Glutamatergic neuron (in vitro differentiated cells): ENCODE measurements at places on chromosomes 3 and 15.

GRCh38 chr3:193211984-193212383 is 29.0 kb upstream of the PLAAT1 start:
- no peaks in the 10 kb centered on the region for H3K36me3 ChIP-seq
- no peak for DNase-seq
- no peaks in the 10 kb centered on the region for H3K27me3 ChIP-seq
- H3K4me3 ChIP-seq: no peak overlapping the region
- peaks cover 9% of the 10 kb centered on the region for H3K4me1 ChIP-seq

- H3K4me1 ChIP-seq: peaks cover 32% of the 10 kb centered on the region
- no peaks in the 10 kb centered on the region for H3K36me3 ChIP-seq
- peak; percentile 28 for DNase-seq
- H3K27ac ChIP-seq: peak overlapping the region; percentile 49
- no peaks in the 10 kb centered on the region for H3K27me3 ChIP-seq
- no peak overlapping the region for H3K4me3 ChIP-seq
Observed at GRCh38 chr3:71168880-71169411, 414.6 kb downstream of the FOXP1 start.

GRCh38 chr15:95869920-95870319 is 460.6 kb upstream of the NR2F2 start:
- no peaks in the 10 kb centered on the region for H3K27me3 ChIP-seq
- DNase-seq: no peak
- no peaks in the 10 kb centered on the region for H3K4me1 ChIP-seq
- H3K4me3 ChIP-seq: no peak overlapping the region
- no peak overlapping the region for H3K27ac ChIP-seq
- H3K36me3 ChIP-seq: no peaks in the 10 kb centered on the region

DNA sequence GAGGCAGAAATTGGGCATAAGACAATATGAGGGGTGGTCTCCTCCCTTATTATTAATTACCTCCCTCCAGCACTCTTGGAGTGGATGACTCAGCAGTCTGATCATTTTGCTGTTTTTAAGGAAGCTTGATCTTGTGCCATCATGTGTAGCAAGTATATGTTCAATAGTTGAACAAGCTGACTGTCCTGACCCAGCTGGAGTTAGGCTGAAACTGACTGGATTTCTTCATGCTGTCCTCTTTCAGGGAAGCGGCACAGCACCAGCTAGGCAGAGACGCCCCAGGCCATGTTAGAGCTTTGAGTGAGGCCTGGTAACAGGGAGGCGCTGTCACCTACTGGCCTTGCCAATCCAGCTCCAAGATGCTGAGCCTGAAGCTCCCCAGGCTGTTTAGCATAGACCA is 54.4 kb upstream of the KIF23 start:
- DNase-seq: no peak
- no peaks in the 10 kb centered on the region for H3K27me3 ChIP-seq
- H3K27ac ChIP-seq: no peak overlapping the region

GRCh38 chr15:31265871-31266711 is 60.5 kb upstream of the KLF13 start:
- no peaks in the 10 kb centered on the region for H3K36me3 ChIP-seq
- DNase-seq: no peak

GRCh38 chr15:33115191-33115861 is 79.2 kb downstream of the FMN1 start:
- no peak overlapping the region for H3K4me3 ChIP-seq
- no peaks in the 10 kb centered on the region for H3K4me1 ChIP-seq
- H3K27ac ChIP-seq: no peak overlapping the region
- DNase-seq: no peak

DNA sequence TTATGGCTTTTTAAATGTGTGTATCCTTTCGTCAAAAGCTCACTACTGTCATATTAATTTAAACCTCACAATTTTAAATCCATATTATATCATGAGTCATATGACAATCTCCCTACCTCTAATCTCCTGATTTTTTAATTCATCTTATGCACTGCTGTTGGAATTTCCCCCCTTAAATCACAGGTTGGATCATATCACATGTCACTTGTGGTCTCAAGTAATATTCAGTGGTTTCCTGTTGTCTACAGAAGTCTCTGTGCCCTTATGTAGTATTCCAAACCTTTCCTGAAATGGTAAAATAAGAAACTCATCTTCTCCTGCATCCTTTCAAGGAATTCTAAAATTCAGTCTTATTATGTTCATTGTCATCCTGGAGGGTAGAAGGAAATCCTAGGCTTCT is 116.0 kb upstream of the CBLB start:
- no peak overlapping the region for H3K4me3 ChIP-seq
- no peaks in the 10 kb centered on the region for H3K4me1 ChIP-seq
- no peaks in the 10 kb centered on the region for H3K36me3 ChIP-seq
- no peak for DNase-seq
- H3K27me3 ChIP-seq: no peaks in the 10 kb centered on the region

- H3K36me3 ChIP-seq: no peaks in the 10 kb centered on the region
- peak overlapping the region; percentile 13 for H3K27ac ChIP-seq
- no peak for DNase-seq
- H3K27me3 ChIP-seq: peaks cover 2% of the 10 kb centered on the region
- no peak overlapping the region for H3K4me3 ChIP-seq
Observed at GRCh38 chr3:71307991-71308697, 275.4 kb downstream of the FOXP1 start.

DNA sequence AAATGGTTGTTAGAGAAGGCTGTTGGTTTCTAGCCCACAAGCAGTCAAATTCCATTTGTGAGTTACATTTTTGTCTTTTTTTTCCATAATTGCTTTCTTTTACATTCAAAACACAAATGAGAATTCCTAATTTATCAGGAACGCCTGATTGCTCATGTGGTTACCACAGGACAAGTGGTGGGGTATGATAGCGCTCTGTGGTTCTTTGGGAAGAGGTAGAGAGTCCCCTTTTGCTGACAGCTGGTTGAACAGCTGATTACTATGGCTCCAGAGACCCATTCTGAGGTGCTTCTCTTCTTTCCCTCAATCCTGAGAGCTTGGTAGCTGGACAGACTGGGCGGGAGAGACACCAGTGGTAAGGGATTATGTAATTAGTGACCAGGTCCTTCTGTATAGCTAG is 24.4 kb downstream of the CNOT10 start:
- no peak overlapping the region for H3K4me3 ChIP-seq
- peaks cover 3% of the 10 kb centered on the region for H3K27me3 ChIP-seq
- peaks cover 16% of the 10 kb centered on the region for H3K4me1 ChIP-seq
- H3K36me3 ChIP-seq: no peaks in the 10 kb centered on the region

GRCh38 chr3:133983576-133984560 is 45.9 kb downstream of the SLCO2A1 start:
- H3K27me3 ChIP-seq: peaks cover 5% of the 10 kb centered on the region
- no peak overlapping the region for H3K27ac ChIP-seq
- peaks cover 10% of the 10 kb centered on the region for H3K36me3 ChIP-seq
- no peak overlapping the region for H3K4me3 ChIP-seq
- peaks cover 4% of the 10 kb centered on the region for H3K4me1 ChIP-seq

GRCh38 chr3:112761062-112761638 is 85.5 kb downstream of the CD200R1L start:
- no peaks in the 10 kb centered on the region for H3K36me3 ChIP-seq
- no peaks in the 10 kb centered on the region for H3K27me3 ChIP-seq
- H3K4me1 ChIP-seq: no peaks in the 10 kb centered on the region
- no peak overlapping the region for H3K4me3 ChIP-seq

DNA sequence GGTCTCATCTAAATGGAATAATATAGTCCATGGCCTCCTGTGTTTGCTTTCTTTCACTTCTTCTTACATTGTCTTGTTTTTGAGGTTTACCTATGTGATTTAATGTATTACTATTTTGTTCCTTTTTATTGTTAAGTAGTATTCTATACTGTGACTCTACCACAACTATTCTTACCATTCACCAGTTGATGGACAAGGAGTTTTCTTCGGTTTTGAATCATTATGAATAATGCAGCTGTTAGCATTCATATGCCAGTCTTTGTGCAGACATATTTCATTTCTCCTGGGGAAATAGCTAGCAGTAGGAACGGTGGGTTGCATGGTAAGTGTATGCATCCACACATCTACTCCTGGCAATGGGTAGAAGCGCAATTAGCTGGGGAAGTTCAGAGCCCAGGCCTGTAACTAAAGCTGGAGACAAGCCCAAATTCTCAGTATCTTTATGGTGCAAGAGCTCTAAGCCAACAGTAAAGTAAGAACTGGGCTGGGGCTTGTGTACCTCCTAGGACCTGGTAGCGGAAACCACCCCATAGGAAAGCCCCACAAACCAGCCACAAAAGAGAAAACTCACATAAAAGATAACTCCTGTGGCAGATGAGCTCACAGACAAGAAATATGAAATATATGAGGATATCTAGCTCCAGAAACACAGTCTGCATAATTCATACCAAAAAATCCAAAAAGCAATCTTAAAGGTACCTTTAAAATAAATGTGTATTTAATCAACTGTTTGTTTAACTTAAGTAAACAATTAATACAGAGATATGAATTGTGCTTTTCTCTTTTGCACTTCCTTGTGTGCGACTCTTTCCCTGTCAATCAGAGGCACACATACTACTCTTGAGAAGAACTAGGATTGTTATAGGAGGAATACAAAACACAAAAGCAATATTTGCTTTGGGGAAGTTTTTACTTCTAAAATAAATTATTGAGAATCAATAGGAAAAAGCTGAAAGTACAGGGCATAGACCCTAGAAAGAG is 2.7 kb upstream of the CSTA start:
- no peaks in the 10 kb centered on the region for H3K27me3 ChIP-seq
- H3K36me3 ChIP-seq: no peaks in the 10 kb centered on the region
- no peak for DNase-seq
- no peak overlapping the region for H3K4me3 ChIP-seq
- no peaks in the 10 kb centered on the region for H3K4me1 ChIP-seq

DNA sequence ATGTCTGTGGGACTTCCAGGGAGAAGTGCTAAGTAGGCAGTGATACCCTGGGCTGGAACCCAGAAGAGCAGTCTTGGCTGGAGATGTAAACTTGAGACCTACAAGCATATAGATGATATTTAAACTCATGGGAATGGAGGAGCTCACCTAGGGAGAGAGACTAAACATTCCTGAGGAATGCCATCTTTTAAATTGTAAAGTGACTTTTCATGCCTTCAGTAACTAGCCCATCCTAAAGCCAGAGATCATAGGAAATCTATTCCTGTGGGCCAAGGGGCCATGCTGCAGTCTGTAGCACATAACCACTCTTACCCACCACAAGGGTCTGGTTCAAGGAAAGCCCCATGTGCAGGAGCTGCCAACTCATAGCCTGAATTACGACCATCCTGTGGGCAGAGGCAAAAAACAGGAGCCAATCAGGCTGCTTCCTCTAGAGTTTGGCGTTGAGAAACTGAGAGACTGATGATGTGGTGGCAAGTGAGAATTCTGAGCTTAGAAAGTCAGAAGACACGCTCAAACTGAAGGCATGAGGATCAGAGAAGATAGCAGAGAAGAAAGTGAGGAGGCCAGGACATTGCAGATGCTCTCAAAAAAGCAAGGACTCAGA is 37.5 kb downstream of the CTDSPL start:
- no peaks in the 10 kb centered on the region for H3K4me1 ChIP-seq
- no peak for DNase-seq
- no peaks in the 10 kb centered on the region for H3K36me3 ChIP-seq

DNA sequence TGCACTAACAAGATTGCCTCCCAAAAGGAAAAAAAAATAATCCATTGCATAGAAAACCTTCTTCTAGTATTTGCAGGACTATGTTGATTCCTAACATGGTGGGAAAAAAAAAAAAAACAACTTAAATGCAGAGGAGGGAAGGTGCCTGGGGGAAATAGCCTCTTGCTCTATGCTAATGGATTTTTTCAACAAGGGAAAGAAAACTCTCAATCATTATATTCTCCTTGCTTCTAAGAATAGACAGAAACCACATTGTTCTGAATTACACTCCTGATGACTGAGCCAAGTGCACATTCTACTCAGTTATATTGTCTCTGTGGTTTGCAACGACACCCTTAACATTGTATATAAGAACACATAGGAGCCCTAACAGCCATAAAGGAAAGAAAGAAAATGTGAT is 760.2 kb downstream of the NAALADL2 start:
- H3K4me1 ChIP-seq: no peaks in the 10 kb centered on the region
- H3K27ac ChIP-seq: no peak overlapping the region
- no peaks in the 10 kb centered on the region for H3K27me3 ChIP-seq
- H3K4me3 ChIP-seq: no peak overlapping the region
- H3K36me3 ChIP-seq: no peaks in the 10 kb centered on the region
- DNase-seq: no peak

DNA sequence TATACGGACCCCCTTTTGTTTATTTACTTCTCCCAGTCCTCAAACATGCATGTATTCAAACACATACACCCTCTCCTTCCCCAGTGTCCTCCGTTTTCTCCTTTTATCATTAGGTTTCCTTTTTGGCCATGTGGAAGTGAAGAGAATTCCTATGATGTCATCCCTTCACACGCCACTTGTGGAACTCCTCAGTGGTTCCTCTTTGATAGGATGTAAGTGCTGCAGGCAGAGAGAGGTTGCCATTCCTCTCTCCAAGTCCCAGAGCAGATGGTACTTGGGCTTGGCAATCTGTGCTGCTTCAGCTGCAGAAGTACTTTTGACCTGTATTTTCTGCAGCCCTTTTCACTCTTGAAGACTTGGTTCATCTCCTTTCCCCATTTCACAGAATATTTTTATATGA is 32.9 kb upstream of the CRTC3 start:
- no peaks in the 10 kb centered on the region for H3K27me3 ChIP-seq
- peak overlapping the region; percentile 62 for H3K27ac ChIP-seq
- H3K4me1 ChIP-seq: peaks cover 23% of the 10 kb centered on the region

DNA sequence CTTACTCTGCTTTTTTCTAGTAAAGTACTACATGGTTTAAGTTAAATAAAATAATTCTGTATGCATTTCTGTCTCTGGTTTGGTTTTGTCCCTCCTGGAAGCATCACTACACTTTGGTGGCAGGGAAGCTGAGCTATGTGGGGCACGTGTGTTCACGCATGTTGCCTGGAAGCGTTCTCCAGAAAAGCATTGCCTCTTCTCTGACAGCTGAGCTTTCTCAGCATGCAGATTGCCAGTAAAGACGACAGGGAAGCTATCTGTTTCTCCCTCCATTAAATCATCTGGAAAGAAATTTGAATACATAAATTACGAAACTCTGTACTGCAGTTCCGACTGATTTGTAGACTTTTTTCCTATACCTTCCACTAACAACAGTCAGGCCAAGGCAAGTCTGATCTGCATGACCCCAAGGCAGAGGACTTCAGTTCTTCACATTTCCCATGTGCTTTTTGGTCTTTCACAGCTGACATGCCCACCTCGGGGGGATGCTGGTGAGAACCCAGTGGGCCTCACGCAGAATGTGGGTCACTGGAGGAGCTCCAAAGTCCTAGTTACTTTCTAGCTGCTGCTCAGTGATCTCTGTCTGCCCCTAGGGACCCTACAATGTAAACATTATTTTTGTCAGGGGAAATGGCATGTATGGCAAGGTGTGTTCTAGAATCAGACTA is 43.0 kb downstream of the PGPEP1L start:
- peaks cover 26% of the 10 kb centered on the region for H3K36me3 ChIP-seq
- H3K27me3 ChIP-seq: no peaks in the 10 kb centered on the region
- H3K4me3 ChIP-seq: no peak overlapping the region
- no peak overlapping the region for H3K27ac ChIP-seq

- DNase-seq: no peak
- peaks cover 11% of the 10 kb centered on the region for H3K4me1 ChIP-seq
- H3K36me3 ChIP-seq: no peaks in the 10 kb centered on the region
Observed at GRCh38 chr15:74370471-74370870, 3.0 kb upstream of the CYP11A1 start.

GRCh38 chr15:83698294-83698693 is 44.4 kb downstream of the ADAMTSL3 start:
- no peak overlapping the region for H3K27ac ChIP-seq
- DNase-seq: no peak
- no peaks in the 10 kb centered on the region for H3K4me1 ChIP-seq
- H3K4me3 ChIP-seq: no peak overlapping the region
- no peaks in the 10 kb centered on the region for H3K36me3 ChIP-seq

GRCh38 chr15:66408675-66409282 is 22.1 kb downstream of the MAP2K1 start:
- H3K4me3 ChIP-seq: peak overlapping the region; percentile 39
- peaks cover 40% of the 10 kb centered on the region for H3K4me1 ChIP-seq
- no peaks in the 10 kb centered on the region for H3K36me3 ChIP-seq
- no peaks in the 10 kb centered on the region for H3K27me3 ChIP-seq
- peak overlapping the region; percentile 40 for H3K27ac ChIP-seq
